ENCODE measurements at places on chromosomes 11 and 22.

- no peak for DNase-seq
These were observed 22.7 kb upstream of the XBP1 start for GRCh38 chr22:28822930-28823551.

DNA sequence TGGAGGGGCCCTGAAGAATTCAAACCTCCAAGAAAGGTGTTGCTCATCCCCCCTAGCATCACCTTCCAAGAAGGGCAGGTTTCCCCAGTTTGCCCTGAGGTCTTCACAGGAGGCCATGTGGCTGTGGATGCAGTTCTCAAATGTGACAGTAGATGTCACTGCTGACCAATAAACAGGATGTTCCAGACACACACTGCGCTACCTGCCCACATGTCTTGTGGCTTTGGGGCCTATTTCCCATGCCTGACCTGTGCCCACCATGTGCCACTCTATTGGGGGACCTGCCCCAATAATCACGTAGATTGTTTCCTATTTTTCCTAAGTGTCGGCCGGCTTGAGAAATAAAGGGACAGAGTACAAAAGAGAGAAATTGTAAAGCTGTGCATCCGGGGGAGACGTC lies 4.5 kb downstream of the GSTT2 start:
- no peak for DNase-seq

- no peak for DNase-seq
These were observed 115.5 kb downstream of the TEAD1 start for GRCh38 chr11:12789596-12790215.

GRCh38 chr22:42369250-42370041 lies 62.8 kb downstream of the NFAM1 start:
- DNase-seq = peak; percentile 63

GRCh38 chr11:107996006-107996776 lies 12.5 kb upstream of the CUL5 start:
- no peak for DNase-seq

DNA sequence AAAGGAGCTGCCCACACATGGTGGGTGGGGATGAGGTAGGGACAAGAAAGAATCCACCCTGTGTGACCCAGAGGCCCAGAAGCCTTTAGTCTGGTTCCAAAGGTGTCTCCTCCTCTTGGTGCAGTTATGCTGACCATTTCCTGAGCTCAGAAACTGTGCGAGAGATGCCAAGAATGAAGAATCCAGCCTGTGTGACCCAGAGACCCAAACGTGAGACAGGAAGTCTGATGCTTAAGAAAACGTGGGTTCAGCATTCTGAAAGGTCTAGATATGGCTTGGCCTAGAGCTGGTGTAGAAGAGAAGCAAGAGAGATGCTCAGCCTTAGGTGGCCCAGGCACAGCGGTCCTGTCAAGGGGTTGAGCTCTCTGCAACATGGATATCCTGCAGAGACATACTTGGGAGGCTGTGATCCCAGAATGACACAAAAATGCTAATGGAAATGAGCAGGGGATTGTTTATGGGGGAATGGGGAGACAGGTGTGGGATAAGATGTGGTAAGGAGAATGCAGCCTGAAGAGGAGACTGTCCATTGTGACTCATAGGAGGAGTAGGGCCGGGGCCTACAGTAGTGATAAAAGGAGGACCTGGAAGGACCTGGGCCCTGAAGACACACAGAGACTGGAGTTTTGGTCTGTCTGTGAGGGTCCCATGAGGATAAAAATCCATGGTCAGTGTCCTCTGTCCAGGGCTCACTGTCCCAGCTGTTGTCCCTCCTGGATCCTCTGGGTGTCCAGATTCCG lies 79.0 kb downstream of the ZNF280B start:
- no peak for DNase-seq

- no peak for DNase-seq
These were observed 6.9 kb upstream of the MS4A14 start for GRCh38 chr11:60389279-60389910.

GRCh38 chr11:66595245-66595904 lies 2.4 kb downstream of the CCS start:
- no peak for DNase-seq

GRCh38 chr11:120173019-120173705 lies 35.2 kb upstream of the TRIM29 start:
- DNase-seq = no peak

DNA sequence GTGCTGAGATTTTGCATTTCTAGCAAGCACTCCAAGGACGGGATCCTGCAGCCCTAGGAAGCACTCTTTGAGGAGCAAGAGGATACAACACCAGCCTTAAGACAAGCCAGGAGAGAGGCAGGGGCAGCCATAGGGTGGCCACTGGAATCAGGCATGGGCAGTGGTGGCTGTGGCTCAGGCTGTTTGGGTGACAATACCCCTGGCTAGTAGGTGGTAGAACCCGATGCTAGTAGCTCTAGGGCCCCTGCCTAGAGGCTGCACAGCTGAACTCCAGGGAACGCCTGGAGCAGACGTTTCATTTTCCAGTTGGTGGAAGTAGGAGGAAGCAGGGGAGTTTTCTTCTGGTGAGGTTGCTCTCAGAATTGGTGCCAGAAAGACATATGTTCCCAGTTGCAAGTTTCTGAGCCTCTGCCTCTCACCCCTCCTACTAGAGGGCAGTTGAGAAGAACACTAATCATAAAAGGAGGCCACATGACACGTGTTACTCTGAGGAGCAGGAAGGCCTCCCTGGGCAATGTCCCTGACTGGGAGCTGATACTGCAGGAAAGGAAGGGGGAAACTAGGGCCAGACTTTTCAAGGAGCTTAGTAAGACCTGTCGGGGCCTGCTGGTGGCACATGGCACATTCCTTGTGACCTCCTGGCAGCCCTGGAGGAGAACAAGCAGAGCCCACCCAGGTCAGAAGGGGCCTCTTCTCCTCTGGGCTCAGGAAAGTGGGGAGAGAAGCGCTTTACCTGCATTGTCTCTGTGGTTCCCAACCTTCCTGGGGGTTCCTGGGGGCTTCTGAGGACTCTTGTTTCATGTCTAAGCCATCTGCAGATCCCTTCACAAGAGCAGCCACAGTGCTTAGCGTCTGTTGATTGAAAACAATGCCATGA lies 56.6 kb upstream of the DRD2 start:
- DNase-seq = no peak

GRCh38 chr22:45006111-45006963 lies 3.5 kb downstream of the PHF21B start:
- no peak for DNase-seq

- no peak for DNase-seq
These were observed 30.2 kb downstream of the TRIM29 start for GRCh38 chr11:120107692-120108091.

GRCh38 chr11:2212411-2213251 lies 41.0 kb upstream of the TH start:
- DNase-seq = no peak

- DNase-seq = no peak
These were observed 6.8 kb downstream of the SLN start for GRCh38 chr11:107705027-107705426.

- DNase-seq = no peak
These were observed 74.6 kb downstream of the ADM start for GRCh38 chr11:10379426-10379825.

DNA sequence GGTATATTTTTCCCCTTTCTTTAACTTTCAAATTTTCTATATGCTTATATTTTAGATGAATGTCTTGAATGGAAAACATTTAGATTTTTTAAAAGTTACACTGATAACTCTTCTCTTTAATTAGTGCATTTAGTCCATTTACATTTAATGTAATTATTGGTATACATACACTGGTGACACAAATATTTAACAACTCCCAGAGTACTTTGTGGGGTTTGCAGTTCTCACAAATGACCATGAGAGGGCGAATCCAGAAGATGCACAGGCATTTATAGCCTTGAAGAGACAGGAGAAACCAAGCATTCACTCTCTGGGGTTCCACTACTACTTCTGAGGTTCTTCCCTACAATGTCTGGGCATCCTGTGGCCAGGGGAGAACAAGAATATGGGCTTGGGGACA lies 125.1 kb downstream of the TIMP3 start:
- DNase-seq = no peak

- peak; percentile 27 for DNase-seq
These were observed 40.3 kb downstream of the BUD13 start for GRCh38 chr11:116732271-116733042.

- no peak for DNase-seq
These were observed 76.5 kb downstream of the TMPRSS5 start for GRCh38 chr11:113629562-113629961.

GRCh38 chr11:133982876-133983275 lies 26.1 kb upstream of the IGSF9B start:
- DNase-seq = no peak

- DNase-seq = no peak
These were observed 4.2 kb downstream of the OR9I1 start for GRCh38 chr11:58121096-58121495.

- DNase-seq = no peak
These were observed 12.0 kb downstream of the TNNT3 start for GRCh38 chr11:1931341-1932104.

- DNase-seq = no peak
These were observed 15.3 kb upstream of the OR10D3 start for GRCh38 chr11:124167826-124168231.

GRCh38 chr11:79050786-79051185 lies 390.0 kb downstream of the TENM4 start:
- no peak for DNase-seq

GRCh38 chr22:25536589-25536988 lies 27.9 kb upstream of the GRK3 start:
- no peak for DNase-seq

- DNase-seq = no peak
These were observed 15.3 kb upstream of the CDC42BPG start for GRCh38 chr11:64859542-64860414.

GRCh38 chr11:75527130-75527529 lies 1.4 kb upstream of the GDPD5 start:
- DNase-seq = no peak

- DNase-seq = no peak
These were observed 99.2 kb upstream of the B3GAT1 start for GRCh38 chr11:134511255-134511654.

- DNase-seq = no peak
These were observed 50.3 kb upstream of the EHF start for GRCh38 chr11:34570584-34570983.

- no peak for DNase-seq
These were observed 41.8 kb downstream of the MMP20 start for GRCh38 chr11:102583141-102583873.

DNA sequence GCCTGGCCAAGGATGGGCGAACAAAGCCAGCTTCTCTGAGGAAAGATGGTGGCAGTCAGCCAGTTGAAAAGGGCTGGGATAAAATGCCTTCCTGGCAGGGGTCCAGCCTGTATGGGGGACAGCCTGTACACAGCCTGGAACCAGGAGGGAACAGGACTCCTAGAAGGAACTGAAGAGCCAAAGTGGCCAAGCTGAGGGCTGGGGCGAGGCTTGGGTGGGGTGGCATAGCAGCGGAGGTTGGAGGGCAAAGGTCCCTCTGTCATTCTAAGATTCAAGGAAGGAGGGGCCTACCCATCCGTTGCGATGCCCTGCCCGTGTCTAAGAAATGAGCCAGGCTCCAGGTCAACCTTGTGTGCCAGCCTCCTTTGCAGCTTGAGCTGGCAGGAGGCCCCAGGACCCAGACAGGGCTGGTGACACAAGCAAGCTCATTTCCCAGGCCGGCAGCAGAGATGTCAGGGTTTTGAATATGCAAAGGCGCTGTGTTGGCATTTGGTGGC lies 22.6 kb downstream of the FADD start:
- DNase-seq = no peak

DNA sequence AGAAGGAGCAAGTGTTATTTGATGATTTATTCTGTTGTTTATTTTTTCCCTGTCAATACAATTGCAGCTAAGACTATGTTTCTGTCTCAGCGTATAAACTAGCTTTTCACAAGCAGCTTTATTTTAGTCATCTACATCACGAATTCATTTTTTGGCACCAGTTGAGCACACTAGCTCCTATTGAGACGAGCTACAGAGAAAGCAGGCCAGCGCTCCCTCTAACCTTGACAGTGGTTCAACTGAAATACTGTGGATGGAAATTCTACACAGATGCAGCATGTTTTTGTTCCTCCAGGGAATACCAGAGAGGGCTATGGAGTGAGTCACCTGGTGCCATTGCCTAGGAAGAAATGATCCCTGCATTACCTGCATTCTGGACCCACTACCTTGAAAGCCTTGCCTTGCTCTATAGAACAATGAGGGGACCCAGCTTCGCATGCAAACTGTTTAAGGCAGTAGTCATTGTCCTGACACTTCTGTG lies 108.2 kb upstream of the ARHGAP42 start:
- DNase-seq = no peak

DNA sequence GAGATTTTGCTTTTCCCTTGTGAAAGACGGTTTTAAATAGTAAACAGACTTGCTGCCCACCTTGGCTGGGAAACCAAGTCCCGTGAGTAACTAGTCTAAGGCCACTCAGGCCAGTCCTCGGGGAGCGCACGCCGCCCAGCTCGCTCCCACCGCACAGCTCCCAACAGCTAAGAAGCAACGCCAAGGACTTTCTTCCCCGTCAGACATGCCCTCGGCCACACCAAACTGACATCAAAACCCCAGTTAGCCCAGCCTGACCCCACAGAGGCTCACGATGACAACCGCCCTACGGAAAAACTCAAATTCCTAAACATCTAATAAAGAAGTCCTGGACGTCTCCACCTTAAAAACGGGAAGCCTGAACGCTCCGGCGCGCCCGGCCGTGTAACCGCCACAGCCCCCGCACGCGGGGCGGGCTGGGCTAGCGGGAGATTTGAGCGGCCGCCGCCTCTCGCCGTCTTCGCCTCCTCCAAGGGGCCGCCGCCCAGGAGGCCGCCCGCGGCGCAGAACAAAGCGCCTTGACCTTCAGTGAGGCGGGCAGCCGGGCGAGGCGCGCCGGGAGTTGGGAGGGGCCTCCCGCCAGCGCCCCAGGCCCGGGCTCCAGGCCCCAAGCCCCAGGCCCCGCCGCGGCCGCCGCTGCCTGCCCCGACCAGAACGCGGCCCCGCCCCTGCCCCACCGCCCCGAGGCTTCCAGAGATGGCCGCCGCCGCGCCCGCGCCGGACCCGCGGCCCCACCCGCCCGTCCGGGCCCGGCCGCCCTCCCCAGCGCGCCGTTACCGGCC lies 486 bp downstream of the NAP1L4 start:
- DNase-seq = no peak

GRCh38 chr22:27651486-27651885 lies 150.1 kb downstream of the MN1 start:
- DNase-seq = no peak

- DNase-seq = no peak
These were observed 1.8 kb upstream of the SLC22A8 start for GRCh38 chr11:63017306-63017974.

GRCh38 chr22:50339945-50340879 lies 2.9 kb upstream of the PPP6R2 start:
- DNase-seq = no peak

DNA sequence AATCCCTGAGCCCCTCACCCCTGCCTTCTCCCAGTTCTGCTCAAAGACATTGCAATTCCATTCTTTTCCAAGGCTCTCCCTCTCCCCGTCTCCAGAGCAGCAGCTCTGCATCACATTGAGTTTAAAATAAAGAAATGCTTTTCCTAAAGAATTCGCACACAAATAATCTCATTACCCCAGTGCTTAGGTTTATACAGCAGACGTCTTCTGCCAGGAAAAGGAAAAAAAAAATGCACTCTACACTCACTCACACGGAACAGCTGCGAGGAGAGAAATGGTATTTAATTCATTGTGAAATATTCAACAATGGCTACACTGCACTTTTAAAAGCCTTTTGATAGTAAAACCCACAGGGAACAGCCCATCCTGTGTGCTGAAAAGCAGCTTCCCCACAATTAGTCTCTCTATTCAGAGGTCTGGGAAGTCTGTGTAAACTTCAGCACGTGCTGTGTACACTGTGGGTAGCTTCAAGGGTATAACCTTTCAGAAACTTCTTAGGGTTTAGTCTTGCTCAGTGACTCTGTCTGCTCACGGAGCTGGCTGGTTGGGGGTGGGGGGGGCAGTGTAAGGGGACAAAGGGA lies 42.8 kb downstream of the ETS1 start:
- DNase-seq = no peak

Measured in stimulated activated CD8-positive, alpha-beta memory T cell treated with anti-CD3 and anti-CD28 coated beads, Interleukin-4, amount 100 ng/mL, for 4 hours (primary cell).